ENCODE measurements at places on chromosomes 3 and 15. TPM values are rescaled to one million over a fixed set of nuclear protein-coding genes. Genes with fewer than 3 reads are reported as not detected.

Gene ZIC4
- total RNA-seq: not detected

Gene STX19
- total RNA-seq: not detected

Gene SPSB4
- total RNA-seq: not detected

DNA sequence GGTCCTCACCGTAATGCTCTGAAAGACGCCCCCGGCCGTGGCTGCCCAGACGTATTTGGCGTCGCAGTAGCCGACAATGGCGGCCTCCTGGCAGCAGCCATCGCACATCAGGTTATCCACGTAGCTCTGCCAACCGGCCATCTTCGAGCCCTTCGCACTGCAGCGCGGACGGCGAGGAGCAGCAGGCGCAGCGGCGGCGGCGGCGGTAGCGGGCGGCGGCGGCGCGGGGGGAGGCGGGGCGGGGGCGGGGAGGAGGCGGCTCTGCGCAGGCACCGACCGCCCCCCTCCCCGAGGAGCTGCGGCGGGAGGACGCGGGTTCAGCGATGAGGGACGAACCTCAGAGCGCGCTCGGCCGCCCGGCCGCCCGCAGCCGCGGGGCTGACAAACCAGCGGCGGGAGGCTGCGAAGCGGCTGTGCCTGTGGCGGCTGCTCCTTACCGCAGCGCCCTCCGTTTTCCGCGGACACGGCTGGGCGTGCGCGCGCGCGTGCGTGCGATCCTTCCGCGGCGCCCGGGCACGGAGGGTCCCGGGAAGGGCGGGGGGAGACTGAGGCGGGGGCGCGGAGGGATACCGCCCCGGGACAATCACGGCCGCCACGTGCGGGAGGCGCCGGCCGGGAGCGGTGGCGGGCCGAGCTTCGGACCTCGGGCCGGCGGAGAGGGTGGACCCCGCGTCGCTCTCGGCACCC, at the start of gene PFN2:
Gene PFN2 (minus strand): TSS at position 180 of the 687 bp plus-strand sequence. CDS start 39 bp downstream, at position 141.
- peak within 1 kb of the TSS; percentile 91 for H3K4me3 ChIP-seq
- peak within 1 kb of the TSS; percentile 84 for H3K27ac ChIP-seq
- DNase-seq: peak; percentile 67
- H3K4me1 ChIP-seq: no peaks in the 10 kb centered on the region

DNA sequence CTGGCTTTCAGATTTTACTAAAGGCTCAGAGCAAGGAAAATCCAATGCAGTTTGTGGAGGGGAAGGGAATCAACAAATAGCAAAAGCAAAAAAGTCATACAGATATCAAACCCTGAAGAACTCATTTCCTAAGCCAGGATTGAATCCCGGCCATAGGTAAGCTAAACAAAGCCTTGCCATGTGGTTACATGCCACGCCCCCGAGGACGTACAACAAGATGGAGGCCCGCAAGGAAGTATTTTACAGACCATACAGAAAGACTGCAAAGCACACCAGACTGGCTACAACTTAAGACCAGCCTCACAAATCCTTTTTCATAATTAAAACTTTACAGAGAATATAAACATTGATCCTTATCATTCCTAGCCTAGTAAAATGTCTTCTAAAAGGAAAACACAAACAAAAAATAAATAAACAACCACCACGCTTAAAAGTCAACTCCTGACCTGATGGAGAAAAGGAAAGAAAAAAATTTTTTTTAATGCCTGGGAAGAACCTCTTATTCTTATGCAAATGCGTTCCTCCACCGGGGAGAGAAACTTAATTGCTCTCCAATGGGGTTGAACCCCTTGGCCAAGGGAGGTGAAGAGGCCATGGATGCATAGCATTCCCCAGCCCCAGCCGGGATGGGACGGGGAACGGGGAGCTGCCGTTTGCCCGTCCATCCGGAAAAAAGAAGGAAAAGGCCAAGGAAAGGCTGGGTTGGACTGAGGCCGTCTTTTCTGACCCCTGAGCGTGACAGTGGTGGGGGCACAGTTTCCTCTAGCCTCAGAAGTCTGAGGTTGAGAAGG, 39.3 kb downstream of the IL1RAP start:
- peaks cover 3% of the 10 kb centered on the region for H3K4me1 ChIP-seq
- H3K4me3 ChIP-seq: no peak overlapping the region
- no peak for DNase-seq
- no peak overlapping the region for H3K27ac ChIP-seq
- H3K36me3 ChIP-seq: no peaks in the 10 kb centered on the region

Gene ETV5
- total RNA-seq: 18.6 TPM

GRCh38 chr3:130975251-130975650, 51.4 kb downstream of the ASTE1 start:
- no peak overlapping the region for H3K27ac ChIP-seq
- H3K4me3 ChIP-seq: no peak overlapping the region
- H3K36me3 ChIP-seq: no peaks in the 10 kb centered on the region
- no peaks in the 10 kb centered on the region for H3K27me3 ChIP-seq
- H3K4me1 ChIP-seq: peaks cover 3% of the 10 kb centered on the region
- no peak for DNase-seq

- H3K4me3 ChIP-seq: no peak overlapping the region
- no peaks in the 10 kb centered on the region for H3K36me3 ChIP-seq
- no peak overlapping the region for H3K27ac ChIP-seq
- no peaks in the 10 kb centered on the region for H3K27me3 ChIP-seq
- peaks cover under 1% of the 10 kb centered on the region for H3K4me1 ChIP-seq
Measured at GRCh38 chr3:134468519-134468918, 17.3 kb downstream of the ANAPC13 start.

Gene FEZF2
- total RNA-seq: not detected

- no peak overlapping the region for H3K27ac ChIP-seq
- H3K4me1 ChIP-seq: peaks cover 28% of the 10 kb centered on the region
- no peaks in the 10 kb centered on the region for H3K27me3 ChIP-seq
- no peaks in the 10 kb centered on the region for H3K36me3 ChIP-seq
Measured at GRCh38 chr3:76942101-76942500, 97.8 kb upstream of the ROBO2 start.

Gene SLC51A
- total RNA-seq: not detected

DNA sequence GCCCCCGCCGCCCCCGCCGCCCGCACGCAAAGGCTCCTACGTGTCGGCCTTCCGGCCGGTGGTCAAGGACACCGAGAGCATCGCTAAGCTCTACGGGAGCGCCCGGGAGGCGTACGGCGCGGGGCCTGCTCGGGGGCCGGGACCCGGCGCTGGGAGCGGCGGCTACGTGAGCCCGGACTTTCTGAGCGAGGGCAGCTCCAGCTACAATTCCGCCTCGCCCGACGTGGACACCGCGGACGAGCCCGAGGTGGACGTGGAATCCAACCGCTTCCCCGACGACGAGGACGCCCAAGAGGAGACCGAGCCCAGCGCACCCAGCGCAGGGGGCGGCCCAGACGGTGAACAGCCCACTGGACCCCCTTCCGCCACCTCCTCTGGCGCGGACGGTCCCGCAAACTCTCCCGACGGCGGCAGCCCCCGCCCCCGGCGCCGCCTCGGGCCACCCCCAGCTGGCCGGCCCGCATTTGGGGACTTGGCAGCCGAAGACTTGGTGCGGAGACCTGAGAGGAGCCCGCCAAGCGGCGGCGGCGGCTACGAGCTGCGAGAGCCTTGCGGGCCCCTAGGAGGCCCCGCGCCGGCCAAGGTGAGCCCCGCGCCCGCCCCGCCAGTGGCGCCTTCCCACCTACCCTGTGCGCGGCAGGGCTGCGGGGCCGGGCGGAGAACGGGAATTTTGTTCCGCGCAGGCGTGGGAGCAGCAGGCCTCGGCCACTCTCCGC, 2.4 kb downstream of the SKOR1 start:
- no peak overlapping the region for H3K27ac ChIP-seq
- no peak overlapping the region for H3K4me3 ChIP-seq
- no peak for DNase-seq
- H3K4me1 ChIP-seq: no peaks in the 10 kb centered on the region

Gene SLC26A6
- total RNA-seq: 54.7 TPM

DNA sequence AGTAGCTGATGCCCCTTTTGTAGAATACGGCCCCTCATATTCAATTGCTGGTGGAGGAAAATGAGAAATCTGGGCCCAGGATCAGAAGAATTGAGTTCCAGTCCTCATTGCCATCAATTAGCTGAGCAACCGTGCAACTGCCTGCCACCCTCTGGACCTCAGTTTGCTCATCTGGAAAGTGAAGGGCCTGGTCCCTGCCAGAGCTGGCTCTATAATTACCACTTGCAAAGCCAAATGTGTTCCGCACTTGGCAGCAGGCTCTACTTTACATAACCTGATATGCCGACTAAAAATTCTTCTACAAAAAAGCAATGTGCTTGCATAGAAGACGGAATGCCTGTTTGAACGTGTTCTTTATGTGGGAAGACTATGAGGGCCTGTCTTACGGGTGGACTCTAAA, 8.6 kb upstream of the ITGB5 start:
- H3K27me3 ChIP-seq: no peaks in the 10 kb centered on the region
- peaks cover 3% of the 10 kb centered on the region for H3K4me1 ChIP-seq
- H3K36me3 ChIP-seq: no peaks in the 10 kb centered on the region
- no peak overlapping the region for H3K27ac ChIP-seq
- no peak for DNase-seq
- H3K4me3 ChIP-seq: no peak overlapping the region

GRCh38 chr3:107644631-107645030, 121.9 kb downstream of the BBX start:
- no peak for DNase-seq
- no peaks in the 10 kb centered on the region for H3K4me1 ChIP-seq
- no peak overlapping the region for H3K27ac ChIP-seq
- H3K36me3 ChIP-seq: no peaks in the 10 kb centered on the region

- H3K27ac ChIP-seq: no peak overlapping the region
- no peaks in the 10 kb centered on the region for H3K27me3 ChIP-seq
- no peaks in the 10 kb centered on the region for H3K36me3 ChIP-seq
- no peak overlapping the region for H3K4me3 ChIP-seq
- H3K4me1 ChIP-seq: no peaks in the 10 kb centered on the region
Measured at GRCh38 chr3:56422316-56422715, 46.0 kb downstream of the ERC2 start.

Gene ARHGAP11A
- 112 TPM for total RNA-seq

Gene DLL4
- total RNA-seq: 3.4 TPM

DNA sequence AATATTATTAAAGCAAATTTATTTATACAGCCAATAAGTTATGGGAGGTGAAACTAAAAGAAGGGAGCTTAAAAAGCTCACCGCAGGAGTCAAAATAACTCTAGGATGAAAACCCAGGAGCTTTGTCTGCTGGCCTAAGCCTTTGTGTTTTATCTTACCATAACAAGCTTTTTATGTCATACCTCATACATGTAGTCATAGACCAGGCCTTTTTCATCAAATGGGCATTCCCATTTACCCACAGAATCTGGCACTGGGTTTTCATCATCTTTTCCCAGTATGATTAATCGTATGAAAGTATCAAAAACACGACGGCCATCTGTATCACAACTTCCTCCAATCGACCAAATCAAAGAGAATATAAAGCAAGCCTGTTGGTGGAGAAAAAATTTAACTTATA, 122.8 kb downstream of the DNAH12 start:
- no peak overlapping the region for H3K27ac ChIP-seq
- H3K4me1 ChIP-seq: no peaks in the 10 kb centered on the region
- no peaks in the 10 kb centered on the region for H3K36me3 ChIP-seq
- H3K4me3 ChIP-seq: no peak overlapping the region
- no peaks in the 10 kb centered on the region for H3K27me3 ChIP-seq

DNA sequence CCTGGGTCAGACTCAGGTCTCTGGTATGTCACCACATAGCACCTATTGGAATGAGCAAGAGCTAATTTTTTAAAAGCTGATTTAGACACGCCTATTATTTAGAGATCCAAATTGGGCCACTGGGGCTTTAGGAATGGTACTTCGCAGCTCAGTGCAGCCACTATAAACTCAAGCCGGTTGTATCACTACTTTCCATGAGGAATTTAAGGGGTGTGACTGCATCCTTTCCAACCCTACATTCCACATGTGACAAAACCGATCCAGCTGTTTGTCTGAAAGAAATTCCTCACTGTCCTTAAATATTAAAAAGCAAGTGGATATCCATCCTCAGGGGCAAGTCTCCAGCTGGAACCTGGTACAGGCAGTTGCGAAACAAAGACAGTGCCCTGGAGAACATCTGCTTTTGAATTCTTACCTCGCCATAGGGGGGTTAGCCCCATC, 12.8 kb downstream of the VGLL3 start:
- no peaks in the 10 kb centered on the region for H3K4me1 ChIP-seq
- H3K36me3 ChIP-seq: no peaks in the 10 kb centered on the region
- H3K27me3 ChIP-seq: no peaks in the 10 kb centered on the region

DNA sequence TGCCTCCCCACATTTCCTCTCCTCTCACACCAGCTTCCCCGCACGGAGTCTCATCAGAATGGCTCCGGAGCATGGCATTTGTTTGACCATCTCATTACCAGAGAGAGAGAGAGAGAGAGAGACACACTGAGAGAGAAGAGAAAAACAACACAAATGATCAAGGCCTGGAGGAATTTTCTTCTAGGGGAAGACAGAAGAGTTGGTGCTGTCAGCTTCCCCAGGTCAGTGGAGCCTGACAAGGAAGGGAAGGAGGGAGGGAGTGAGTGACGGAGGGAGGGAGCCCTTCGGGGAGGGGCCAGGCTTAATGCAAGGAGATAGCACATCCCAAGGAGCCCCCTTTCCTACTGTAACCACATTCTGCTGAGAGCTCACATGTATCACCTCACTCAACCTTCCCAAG, 9.1 kb downstream of the ST8SIA2 start:
- no peak overlapping the region for H3K27ac ChIP-seq
- H3K4me3 ChIP-seq: no peak overlapping the region
- DNase-seq: no peak
- no peaks in the 10 kb centered on the region for H3K36me3 ChIP-seq
- H3K4me1 ChIP-seq: no peaks in the 10 kb centered on the region

Gene RGMA
- total RNA-seq: 4.5 TPM

Gene SLC24A5
- total RNA-seq: not detected

DNA sequence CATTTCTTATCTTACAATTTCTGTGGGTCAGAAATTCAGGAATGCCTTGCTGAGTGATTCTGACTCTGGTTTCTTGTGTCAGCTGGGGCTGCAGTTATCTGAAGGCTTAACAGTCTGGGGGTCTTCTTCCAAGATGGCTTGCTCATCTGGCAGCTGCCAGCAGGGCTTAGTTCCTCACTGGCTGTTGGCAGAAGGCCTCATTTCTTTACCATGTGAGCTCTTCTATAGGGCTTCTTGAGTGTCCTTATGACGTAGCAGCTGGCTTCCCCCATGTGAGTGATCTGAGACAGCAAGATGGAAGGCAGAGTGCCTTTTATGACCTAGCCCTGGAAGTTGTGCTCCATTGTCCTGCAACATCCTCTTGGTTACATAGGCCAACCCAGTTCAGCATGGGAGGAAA, 82.0 kb upstream of the PDZRN3 start:
- no peaks in the 10 kb centered on the region for H3K36me3 ChIP-seq
- H3K27ac ChIP-seq: no peak overlapping the region
- no peak for DNase-seq
- H3K27me3 ChIP-seq: no peaks in the 10 kb centered on the region

DNA sequence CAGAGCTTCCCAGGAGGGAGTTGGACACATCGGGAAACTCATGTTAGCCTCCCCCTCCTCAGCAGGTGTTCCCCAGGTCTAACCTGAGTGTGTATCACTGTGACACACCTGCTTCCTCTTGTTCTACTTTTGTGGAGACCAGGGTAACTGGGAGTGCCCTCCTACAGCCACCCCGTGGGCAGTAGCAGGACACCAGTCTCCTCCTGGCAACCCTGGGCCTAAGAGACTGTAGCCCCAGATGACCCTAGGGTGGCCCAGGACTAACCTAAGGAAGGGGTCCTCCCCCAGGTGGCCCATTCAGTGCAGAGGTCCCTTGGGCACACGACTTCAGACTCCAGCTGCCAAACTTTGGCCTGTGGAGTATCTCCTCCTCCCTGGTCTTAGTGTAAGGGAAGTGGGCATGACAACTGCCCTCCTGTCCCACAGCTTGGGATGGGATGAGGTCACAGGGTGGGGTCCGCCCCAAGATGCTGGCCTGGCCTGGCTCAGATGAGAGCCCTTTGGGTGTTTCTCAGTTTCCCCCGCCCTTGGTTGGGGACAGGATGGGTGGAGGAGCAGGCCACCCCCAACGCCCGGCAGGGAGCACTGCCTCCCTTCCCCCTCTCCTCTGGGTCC, 4.8 kb downstream of the CSK start:
- no peaks in the 10 kb centered on the region for H3K27me3 ChIP-seq
- no peak overlapping the region for H3K4me3 ChIP-seq
- no peaks in the 10 kb centered on the region for H3K36me3 ChIP-seq
- no peak for DNase-seq
- no peak overlapping the region for H3K27ac ChIP-seq
